Pericardium fibroblast (primary cell): ENCODE measurements at places on chromosomes 1 and 21. TPM values are rescaled to one million over a fixed set of nuclear protein-coding genes. Genes with fewer than 3 reads are reported as not detected.

The ANGPTL7 gene
- 0.43 TPM in 1 of 2 replicates, not detected in the other for total RNA-seq

The C21orf58 gene
- total RNA-seq: 1.8 and 1.9 TPM in 2 replicates

The NBPF6 gene
- not detected in 2 replicates for total RNA-seq

The PCP4 gene
- total RNA-seq: not detected in 2 replicates

The CHIT1 gene
- not detected in 2 replicates for total RNA-seq

The HSD3B1 gene
- not detected in 2 replicates for total RNA-seq

The CHD5 gene
- under 0.01 TPM in 2 replicates for total RNA-seq

The PGD gene
- 138 and 245 TPM in 2 replicates for total RNA-seq

The CD244 gene
- 0.70 and 4.0 TPM in 2 replicates for total RNA-seq

The BGLAP gene
- not detected in 2 replicates for total RNA-seq

The CRNN gene
- total RNA-seq: not detected in 2 replicates

The UBASH3A gene
- total RNA-seq: not detected in 2 replicates

The C4BPB gene
- not detected in 2 replicates for total RNA-seq

The SYT14 gene
- total RNA-seq: 0.26 and 0.35 TPM in 2 replicates

The DENND2D gene
- 2.6 and 5.3 TPM in 2 replicates for total RNA-seq

The PKP1 gene
- total RNA-seq: not detected in 2 replicates

The BPNT1 gene
- 8.4 and 15.5 TPM in 2 replicates for total RNA-seq

The GPR25 gene
- not detected in 2 replicates for total RNA-seq

The RAD54L gene
- 0.26 and 0.35 TPM in 2 replicates for total RNA-seq

The GADD45A gene
- total RNA-seq: 60.2 and 77.1 TPM in 2 replicates

The GBP5 gene
- total RNA-seq: not detected in 2 replicates

The ZRANB2 gene
- total RNA-seq: 34.5 and 38.0 TPM in 2 replicates

The DENND1B gene
- 1.3 and 2.9 TPM in 2 replicates for total RNA-seq

The SPATA45 gene
- not detected in 2 replicates for total RNA-seq

The MROH9 gene
- not detected in 2 replicates for total RNA-seq

The ASPM gene
- 1.6 and 2.9 TPM in 2 replicates for total RNA-seq

The FAAH gene
- total RNA-seq: 0.43 and 2.1 TPM in 2 replicates

The HHAT gene
- total RNA-seq: 2.7 and 3.5 TPM in 2 replicates

The CTXND2 gene
- total RNA-seq: not detected in 2 replicates

The PTGS2 gene
- 10.3 and 55.0 TPM in 2 replicates for total RNA-seq

The MYOM3 gene
- total RNA-seq: 0.12 and 0.60 TPM in 2 replicates

The LHX8 gene
- not detected in 2 replicates for total RNA-seq

The SIK1 gene
- under 0.01 and 0.12 TPM in 2 replicates for total RNA-seq

The C1QA gene
- total RNA-seq: not detected in 2 replicates
